ENCODE measurements at places on chromosomes 4 and X.

GRCh38 chr4:168099195-168099594, 6.9 kb downstream of the ANXA10 start:
- DNase-seq = no peak

- DNase-seq = no peak
Observed at GRCh38 chr4:10096201-10096977, 20.2 kb downstream of the WDR1 start.

DNA sequence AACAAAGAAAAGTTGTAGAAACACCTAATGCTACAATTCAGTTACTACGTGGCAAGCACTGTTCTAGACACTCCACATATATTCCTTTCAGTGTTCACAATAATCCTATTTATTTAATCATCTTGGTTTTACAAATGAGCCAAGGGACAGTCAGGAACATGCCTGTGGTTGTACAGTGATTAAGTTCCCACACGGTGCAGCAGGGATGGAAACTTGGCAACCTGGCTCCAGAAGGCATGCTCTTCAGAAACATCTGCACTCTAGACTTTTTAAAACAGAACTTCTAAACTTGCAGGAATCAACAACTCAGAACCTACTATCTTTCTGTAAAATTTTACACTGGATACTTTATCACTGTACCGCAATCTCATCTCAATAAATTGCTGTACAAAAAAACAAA, 32.1 kb downstream of the TAPT1 start:
- no peak for DNase-seq

- no peak for DNase-seq
Observed at GRCh38 chrX:130676861-130677260, 226.1 kb downstream of the ENOX2 start.

DNA sequence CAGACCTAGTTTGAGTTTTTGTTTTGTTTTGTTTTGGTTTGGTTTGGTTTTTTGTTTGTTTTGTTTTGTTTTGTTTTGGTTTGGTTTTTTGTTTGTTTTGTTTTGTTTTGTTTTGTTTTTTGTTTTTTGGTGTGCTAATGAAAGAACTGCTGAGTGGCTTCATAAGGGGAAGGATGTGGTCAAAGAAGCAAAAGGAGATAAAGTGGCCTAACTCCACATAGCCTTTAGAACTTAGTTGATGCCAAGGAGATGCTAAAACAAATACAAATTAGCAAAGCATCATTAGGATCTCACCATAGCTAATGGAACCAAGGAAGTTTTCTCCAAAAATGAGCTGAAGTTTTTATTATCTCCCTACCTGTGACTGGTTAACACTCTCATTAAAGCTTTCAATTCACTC, 44.6 kb upstream of the TMEM164 start:
- DNase-seq = no peak

- DNase-seq = no peak
Observed at GRCh38 chr4:155914782-155915181, 11.3 kb downstream of the TDO2 start.

- DNase-seq = no peak
Observed at GRCh38 chr4:98939892-98940298, 11.0 kb upstream of the EIF4E start.

- no peak for DNase-seq
Observed at GRCh38 chr4:129008096-129008495, 85.2 kb downstream of the SCLT1 start.

DNA sequence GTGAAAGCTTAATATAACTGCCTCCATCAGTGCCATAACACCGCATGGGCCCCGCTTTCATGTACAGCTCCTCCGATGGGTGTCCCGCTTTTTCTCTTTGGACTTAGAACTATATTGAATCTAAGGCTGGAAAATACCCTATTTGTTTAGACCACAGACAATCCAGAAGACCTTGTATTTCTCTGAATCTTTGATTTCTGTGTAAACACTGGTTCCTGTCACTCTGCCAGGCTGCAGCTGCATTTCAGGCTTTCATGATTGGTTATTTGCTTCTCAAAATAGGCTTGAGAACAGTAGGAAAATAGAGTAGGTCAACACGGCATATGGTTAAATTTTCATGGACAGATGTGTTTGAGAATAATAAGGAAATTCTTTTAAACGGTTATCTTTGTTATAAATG, 80.0 kb downstream of the NWD2 start:
- DNase-seq = no peak

- no peak for DNase-seq
Observed at GRCh38 chrX:151039351-151039750, 56.2 kb downstream of the HMGB3 start.

DNA sequence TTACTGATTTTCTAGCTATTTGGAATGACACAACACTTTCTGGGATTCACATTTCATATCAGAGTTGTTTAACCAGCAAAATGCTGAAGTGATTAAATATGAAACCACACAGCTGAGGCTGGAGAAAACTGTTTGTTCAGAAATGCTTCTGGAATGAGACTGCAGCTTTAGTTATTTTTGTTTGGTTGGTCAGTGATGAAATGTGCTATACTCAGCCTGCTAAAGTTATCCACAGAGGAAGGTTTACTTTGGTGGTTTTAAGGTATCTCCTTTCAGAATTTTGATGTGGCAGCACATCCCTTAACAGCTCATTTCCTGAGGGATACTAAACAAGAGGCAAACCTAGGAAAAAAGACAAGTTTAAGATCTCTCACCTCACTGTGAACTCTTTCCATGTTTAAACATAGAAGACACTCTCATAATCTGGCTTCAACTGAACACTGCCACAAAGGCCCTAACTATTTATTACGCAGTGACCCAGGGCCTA, 106.6 kb upstream of the PDE5A start:
- no peak for DNase-seq

GRCh38 chrX:15619053-15619755, 18.4 kb upstream of the ACE2 start:
- no peak for DNase-seq

DNA sequence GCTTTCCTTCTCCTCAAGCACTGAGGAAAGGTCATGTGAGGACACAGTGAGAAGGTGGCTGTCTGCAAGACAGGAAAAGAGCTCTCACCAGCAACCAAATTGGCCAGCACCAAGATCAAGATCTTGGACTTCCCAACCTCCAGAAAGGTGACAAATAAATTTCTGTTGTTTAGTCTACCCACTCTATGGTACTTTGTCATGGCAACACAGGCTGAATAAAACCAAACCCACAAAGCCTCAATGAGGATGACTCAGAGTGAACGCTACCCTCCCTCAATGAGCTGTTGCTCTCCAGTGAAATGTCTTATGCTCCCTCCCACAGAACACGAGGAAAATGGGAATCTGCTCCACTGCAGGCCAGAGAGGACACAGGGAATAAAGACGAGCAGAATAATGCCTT, 244.1 kb downstream of the RAB28 start:
- no peak for DNase-seq

DNA sequence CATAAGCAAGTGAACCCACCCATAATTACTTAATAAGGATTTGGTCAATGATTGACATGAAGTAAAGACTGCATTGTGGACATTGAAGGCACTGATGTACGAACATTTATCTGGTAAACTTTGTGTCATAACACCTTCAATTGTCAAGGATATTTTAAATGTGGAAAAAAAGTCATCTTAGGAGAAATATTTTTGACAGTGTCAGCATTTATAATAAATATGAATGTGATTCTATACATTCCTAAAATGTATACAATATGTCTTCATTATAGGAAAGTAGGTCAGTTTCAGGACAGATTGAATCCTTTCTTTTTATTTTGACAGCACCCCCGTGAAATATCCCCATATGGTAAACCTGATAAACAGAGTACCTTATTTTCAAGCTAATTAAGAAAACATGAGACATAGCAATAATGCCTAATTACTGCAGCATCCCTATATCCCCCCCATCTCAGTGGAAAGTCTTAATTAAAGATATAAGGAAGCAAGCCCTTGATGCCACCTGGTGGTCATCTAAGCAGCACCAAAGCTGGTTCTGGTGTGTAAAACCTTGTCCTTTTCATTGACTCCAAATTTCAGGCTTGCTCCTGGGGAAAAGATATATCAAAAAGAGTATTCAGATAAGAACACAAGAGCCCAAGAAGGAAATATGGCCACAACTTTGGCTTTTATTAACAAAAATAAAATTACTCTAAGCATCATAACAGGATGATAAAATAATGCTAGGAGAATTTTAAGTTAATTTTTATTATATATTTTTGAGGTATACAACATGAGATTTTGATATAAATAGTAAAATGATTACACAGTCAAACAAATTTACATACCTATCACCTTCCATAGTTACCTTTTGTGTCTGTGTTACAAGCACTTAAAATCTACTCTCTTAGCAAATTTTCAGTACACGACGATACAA, 379.7 kb downstream of the TLL1 start:
- DNase-seq = no peak

- DNase-seq = no peak
Observed at GRCh38 chr4:152448854-152449253, 87.0 kb downstream of the FBXW7 start.

GRCh38 chr4:147421456-147421855, 59.4 kb upstream of the EDNRA start:
- no peak for DNase-seq

- no peak for DNase-seq
Observed at GRCh38 chr4:56130606-56131155, 181.9 kb downstream of the CEP135 start.

DNA sequence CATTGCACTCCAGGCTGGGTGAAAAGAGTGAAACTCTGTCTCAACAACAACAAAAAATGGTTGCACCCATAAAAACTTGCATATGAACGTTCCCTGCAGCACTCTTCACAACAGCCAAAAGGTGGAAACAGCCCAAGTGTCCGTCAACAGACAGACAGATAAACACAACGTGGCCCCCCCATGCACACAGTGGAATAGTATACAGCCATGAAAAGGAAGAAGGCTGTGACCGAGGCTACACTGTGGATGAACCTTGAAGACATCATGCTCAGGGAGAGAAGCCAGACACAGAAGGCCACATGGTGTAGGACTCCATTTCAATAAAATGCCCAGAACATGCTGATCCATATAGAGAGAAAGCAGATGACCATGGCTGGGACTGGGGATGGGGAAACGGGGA, 33.5 kb upstream of the ASMTL start:
- no peak for DNase-seq

DNA sequence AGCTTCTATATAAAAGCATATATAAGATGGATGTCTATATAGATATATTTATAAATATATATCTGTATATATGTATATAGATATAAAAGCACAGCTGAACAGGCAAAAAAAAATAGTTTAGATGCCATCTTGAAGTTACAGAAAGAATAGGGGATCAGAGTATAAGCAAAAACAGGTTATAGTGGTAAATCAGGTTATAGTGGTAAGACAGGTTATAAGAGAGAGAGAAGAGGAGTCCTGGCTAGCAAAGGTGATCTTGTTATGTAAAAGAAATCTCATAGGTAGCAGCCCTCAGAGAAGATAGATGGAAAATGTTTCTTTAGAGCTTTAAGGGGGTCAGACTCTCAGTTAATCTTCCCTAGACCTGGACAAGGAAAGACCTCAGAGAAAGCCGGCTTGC, 1263.1 kb downstream of the PCDH7 start:
- DNase-seq = no peak

GRCh38 chr4:74794382-74795010, at the start of gene BTC:
Gene BTC, minus strand, starts transcription at chr4:74794523. Its CDS starts 198 bp downstream, at chr4:74794325.
- no peak for DNase-seq

GRCh38 chr4:126742048-126742447, 890.7 kb upstream of the INTU start:
- no peak for DNase-seq

GRCh38 chr4:24689212-24689611, 104.9 kb upstream of the DHX15 start:
- no peak for DNase-seq

DNA sequence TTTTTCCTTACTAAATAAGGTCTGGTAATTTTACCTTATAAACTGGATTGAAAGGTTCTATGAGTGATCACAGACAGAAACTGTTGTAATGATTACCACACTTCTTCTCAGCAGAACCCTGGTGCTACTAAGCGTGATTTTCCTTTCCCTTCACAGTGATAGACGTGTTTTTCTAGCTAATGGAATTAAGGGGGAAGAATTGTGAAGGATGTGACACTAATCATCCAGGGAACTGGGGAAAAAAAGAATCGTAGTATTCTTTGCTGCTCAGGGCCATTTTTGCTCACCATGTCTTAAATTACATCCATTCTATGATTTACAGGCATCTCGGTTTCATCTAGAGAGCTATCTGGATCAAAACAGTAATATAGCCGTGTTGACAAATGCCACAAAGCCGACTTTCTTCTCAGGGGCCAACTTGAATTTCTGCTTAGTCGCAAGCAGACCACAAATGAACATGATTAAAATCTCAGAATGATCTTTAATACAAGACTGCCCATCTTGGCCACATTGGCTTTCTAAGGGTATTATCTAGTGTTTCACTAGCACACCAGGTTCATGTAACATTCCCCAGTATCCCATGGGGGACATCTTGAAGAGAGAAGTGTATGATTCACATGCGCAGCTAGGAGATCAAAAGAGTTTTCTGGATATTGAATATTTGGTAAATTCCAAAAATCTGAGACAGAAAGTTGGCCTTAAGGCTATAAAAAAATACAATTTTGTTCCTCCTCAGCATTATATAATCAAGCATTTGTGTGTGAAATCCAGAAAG, 154.0 kb downstream of the UGT8 start:
- no peak for DNase-seq

DNA sequence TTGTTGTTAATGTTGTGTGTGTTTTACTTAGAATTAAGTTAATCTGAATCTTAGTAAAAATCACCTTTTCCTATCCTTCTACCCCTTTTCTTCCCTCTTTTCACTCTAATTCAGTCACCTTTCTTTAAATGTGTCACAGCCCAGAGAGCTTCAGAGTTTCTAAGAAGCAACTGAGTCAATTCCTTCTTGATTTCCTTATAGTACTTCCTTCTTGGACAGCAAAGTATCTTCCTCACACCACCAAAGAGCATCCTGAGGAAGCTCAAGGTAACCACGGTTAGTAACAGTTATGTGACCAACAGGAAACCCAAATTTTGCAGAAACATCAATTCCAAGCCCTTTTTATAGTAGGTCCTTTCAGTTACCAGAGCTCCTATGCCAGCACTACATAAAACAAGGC, 243.2 kb upstream of the BMP3 start:
- no peak for DNase-seq

DNA sequence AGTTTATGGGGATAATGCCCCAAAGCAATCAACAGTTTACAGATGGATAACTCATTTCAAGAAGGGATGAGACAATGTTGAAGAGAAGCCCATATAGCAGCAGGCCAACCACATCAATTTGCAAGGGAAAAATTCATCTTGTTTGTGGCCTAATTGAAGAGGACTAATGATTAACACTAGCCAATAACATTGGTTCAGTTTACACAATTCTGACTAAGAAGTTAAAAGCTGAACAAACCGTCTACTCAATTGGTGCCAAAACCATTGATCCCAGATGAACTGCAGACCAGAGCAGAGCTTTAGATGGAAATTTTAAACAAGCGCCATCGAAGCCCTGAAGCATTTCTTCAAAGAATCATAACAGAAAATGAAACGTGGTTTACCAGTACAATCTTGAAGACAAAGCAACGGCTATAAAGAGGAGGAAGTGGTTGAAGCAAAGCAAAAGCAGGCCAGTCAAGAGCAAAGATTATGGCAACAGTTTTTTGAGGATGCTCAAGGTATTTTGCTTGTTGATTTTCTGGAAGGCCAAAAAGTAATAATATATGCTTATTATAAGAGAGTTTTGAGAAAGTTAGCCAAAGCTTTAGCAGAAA, 20.5 kb upstream of the BLTP1 start:
- DNase-seq = no peak
